ENCODE measurements at places on chromosomes 7 and 10.

DNA sequence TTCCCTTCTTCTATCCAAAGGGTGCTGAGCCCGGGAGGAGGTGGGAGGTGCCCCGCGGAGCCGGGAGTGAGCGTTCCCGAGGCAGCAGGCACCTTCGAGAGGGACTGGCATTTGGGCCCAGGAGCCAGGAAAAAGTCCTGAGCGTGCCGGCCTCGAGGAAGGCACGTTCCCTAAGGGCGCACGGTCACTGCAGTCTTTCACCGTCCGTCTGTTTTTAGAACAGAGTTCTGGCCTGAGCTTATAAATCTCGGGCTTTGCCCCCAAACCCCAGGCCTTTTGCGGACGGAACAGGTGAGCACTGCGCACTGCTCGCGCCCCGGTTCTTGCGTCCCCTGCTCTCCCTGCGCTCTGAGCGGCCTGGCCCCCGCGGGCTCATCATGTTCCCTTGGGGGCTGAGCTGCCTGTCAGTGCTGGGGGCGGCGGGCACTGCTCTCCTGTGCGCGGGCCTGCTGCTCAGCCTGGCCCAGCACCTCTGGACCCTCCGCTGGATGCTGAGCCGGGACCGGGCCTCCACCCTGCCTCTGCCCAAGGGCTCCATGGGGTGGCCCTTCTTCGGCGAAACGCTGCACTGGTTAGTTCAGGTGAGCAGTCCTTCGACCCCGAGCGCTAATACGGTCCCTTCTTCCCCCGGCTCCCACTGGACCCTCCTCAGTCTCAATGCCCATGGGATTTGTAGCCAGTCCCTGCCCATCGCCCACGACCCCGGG is 442 bp downstream of the CYP26C1 start:
- no peak for DNase-seq

DNA sequence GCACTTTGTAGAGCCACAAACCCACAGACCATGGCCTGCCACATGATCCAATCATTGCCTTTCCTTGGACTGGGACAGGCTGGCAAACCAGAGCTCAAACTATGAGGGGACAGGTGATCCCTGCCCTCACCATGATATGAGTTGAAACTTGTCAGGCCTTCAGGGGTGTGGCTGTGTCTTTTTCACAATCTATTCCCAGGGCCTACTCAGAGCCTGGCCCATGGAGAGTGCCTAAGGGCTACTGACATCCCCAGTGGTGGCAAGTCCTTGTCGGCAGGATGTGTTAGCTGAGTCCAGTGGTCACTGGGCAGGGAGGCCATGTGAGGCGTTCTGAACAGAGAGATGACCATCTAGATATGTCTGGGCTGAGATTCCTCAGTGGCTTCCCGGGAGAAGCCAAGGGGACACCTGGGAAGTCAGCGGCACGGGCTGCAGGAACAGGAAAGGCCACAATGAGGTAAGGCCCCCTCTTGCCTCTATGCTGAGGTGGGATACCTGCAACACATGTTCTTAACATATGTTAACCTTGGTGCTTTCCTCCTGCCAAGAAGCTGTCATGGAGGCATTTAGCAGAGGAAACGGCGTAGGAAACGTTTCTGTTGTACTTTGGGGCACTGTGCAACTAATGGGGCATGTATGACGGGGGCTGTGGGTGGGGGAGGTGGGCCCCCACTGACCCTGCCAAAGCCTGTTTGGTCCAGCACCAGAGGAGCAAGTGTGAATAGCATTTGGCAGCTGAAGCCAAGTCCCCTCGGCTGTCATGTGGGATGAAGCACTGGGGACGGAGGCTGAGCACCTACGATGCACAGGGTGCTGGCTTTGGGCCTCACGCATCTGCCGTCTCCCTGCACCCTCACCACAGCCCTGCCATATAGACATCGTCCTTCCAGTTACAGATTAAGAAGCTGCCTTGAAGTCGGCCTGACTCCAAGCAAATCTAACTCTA is 384.0 kb downstream of the RPS24 start:
- no peak for DNase-seq

DNA sequence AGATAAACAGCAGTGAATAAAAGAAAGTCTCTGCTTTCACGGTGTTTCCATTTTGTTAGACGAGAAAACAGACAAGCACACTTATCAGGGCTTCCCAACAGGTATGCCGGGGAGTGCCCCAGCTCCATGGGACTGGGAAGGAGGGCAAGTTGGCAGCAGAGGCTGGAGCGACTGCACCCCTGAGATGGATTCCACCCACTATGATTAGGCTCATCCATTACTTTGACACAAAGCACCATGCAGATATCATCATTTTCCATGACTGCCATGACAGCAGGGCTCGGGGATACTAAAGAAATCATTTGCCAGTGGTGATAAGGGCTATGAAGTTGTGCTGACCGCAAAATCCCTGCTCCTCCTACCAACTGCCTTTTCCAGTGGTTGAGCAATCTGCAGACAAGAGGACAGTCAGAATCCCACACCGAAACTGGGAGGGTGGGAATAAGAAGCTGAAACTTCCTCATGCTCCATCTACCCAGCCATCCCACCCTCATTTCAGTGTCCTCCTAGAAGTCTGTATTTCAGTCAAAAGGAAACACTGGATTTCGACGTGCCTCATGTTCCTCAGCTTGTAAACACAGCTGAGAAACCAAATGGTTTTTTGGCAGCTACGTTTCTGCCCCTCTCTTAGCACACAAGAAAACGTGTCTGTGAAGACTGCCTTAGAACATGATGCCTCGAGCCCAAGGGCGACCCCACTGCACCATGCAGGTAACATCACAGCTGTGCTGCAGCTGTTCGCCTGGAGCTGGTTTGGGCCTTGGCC is 15.5 kb downstream of the CREB3L2 start:
- DNase-seq, result no peak

DNA sequence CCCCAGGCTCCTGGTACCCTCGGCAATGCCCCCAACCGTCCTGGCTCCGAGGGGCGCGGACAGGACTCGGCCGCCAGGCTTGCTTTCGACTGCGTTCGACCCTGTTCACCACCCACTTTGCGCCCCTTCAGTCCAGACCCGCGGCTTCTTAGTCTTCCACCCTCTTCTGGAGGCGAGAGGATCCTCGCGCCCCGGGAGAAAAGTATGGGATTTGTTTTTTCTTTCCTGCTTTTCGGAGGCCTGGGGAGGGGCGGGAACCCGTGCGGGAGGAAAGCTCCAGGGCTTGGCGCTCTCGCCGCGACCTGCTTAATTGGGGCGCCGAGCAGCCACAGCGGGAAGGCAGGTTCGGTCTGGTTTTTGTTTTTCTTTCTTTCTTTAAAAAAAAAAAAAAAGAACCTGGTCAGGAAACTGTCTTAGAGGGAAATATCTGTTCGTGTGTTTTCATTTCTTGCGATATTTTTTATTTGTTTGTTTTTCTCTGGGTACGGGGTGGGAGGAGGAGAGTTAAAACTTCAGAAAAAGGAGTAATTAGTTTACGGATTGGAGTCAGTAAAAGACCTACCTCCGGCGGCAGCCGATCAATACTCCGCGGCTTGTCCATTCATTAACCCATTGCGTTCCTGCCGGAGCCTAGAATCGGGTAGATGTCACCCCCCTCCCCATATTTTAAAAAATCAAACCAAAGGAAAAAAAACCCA is 1.6 kb downstream of the EMX2 start:
- DNase-seq, result no peak

- no peak for DNase-seq
These were observed 8.9 kb downstream of the ANXA11 start for GRCh38 chr10:80196270-80196949.

- no peak for DNase-seq
These were observed 122.9 kb downstream of the SH3PXD2A start for GRCh38 chr10:103732339-103733044.

- DNase-seq, result no peak
These were observed 52.2 kb downstream of the CALML3 start for GRCh38 chr10:5576780-5577624.

- no peak for DNase-seq
These were observed 26.1 kb upstream of the TRUB1 start for GRCh38 chr10:114911801-114912469.

DNA sequence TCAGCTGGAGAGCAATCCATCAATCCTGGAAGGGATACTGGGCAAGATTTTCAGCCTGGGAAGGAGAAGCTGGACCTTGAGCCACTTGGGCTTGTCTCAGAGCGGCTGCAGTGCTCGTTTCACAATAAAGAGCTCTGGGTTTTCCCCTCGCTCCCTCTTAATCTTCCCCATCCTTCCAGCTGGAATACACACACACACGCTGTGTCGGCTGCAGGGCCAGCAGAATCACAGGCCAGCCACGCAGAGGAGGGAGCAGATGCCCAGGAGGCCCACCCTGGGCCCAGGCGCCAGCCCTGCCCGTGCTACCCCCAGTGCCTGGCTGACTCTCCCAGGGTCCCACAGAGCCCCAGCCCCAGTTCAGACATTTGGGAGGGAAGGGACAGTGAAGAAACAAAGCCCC is 255.1 kb downstream of the TNS3 start:
- DNase-seq, result no peak

- DNase-seq, result no peak
These were observed 55.5 kb upstream of the SYPL1 start for GRCh38 chr7:106167439-106168136.

GRCh38 chr7:155483868-155484325 is 26.0 kb downstream of the EN2 start:
- no peak for DNase-seq

GRCh38 chr10:69867699-69868558 is 66.2 kb downstream of the COL13A1 start:
- DNase-seq, result no peak

- no peak for DNase-seq
These were observed 2.1 kb downstream of the SYNPO2L start for GRCh38 chr10:73653701-73654100.

DNA sequence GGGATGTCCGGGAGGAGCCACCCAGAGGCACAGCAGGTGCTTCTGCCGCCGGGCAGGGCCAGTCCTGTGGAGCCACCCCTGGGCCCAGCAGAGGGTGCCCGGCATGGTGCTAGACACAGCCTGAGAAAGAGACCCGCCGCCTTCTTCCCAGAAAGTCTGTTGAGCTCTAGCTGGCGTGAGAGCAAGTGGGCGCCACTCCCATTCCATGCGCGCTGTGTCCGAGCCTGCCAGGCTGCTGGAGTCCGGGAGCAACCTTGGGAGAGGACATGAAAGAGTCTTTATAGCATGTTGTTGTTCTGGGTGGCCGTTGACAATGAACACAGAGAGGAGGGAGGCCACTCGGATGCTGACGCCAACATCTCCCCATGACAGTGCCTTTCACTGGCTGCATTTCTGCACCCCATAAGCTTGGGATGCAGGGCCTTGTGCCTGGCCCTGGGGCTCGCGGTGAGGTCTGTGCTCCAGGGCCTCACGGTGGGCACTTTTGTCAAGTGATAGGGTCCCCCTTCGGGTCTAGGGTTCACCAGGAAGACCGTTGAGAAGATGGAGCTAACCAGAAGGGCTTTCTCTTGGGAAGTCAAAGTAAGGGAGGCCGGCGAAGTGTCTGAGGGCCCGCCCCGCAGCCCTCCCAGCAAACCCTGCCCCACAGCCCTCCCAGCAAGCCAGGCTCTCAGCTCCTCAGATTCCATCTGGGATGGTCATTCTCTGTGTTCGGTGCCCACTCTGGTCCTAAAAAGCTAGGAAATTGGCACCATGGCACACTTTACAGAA is 47.3 kb downstream of the NKX6-2 start:
- DNase-seq, result no peak

DNA sequence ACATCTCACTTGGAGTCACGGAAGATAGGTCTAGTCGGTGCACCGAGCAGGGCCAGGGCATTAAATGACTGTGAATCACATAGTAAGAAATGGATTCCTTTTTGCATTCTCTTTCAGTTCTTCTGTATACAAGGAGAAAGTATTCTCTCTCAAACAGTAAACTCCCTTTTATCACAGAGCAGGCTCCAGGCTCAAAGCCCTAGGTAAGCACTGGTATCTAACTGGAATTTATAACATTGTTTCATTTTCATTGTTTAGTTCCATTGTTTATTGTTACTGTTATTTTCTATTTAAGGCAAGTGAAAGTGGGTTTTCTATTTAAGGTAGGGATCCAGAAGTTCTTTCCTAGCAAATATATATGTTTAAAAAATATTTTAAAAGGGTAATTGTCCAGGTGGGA is 44.1 kb upstream of the CDK1 start:
- DNase-seq, result no peak

GRCh38 chr10:91006001-91006751 is 85.3 kb upstream of the ANKRD1 start:
- DNase-seq, result no peak

DNA sequence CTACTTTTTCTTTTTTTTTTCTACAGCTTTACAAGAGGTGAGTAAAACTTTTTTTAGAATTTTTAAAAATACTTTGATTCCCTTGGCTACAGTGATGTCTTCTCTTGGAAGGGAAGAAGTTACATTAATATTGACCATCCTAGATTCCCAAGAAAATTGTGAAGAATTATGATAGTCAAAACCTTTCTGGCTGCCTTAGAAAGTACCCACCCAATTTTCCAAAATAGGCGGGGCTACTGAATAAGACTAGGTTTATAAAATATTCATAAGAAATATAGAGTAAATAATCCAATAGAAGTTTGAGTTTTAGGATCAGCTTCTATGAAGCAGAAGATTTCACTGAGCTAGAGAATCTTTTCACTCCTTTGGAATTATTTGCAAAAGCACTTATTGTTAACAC is 3.0 kb downstream of the COL1A2 start:
- no peak for DNase-seq

DNA sequence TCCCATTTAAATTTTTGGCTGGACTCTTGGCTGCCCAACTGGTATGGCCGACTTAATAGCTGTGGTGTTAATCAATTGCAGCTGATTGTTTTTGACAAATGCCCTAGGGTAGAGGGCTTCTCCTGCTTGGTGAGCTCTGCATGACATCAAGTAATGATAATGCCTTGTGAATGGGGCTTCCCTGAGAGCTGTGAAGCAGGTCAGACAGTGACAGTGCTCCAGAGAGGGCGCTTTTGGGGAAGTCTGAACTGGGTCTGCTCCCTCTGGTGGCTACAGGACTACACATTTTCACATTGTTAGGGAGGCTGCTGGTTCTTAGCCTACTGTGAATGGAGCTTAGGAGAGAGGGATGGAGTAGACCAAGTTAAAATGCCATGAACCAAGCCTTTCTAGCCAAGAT is 98.8 kb downstream of the SDK1 start:
- DNase-seq, result no peak

GRCh38 chr7:105811189-105811847 is 65.1 kb downstream of the ATXN7L1 start:
- no peak for DNase-seq

DNA sequence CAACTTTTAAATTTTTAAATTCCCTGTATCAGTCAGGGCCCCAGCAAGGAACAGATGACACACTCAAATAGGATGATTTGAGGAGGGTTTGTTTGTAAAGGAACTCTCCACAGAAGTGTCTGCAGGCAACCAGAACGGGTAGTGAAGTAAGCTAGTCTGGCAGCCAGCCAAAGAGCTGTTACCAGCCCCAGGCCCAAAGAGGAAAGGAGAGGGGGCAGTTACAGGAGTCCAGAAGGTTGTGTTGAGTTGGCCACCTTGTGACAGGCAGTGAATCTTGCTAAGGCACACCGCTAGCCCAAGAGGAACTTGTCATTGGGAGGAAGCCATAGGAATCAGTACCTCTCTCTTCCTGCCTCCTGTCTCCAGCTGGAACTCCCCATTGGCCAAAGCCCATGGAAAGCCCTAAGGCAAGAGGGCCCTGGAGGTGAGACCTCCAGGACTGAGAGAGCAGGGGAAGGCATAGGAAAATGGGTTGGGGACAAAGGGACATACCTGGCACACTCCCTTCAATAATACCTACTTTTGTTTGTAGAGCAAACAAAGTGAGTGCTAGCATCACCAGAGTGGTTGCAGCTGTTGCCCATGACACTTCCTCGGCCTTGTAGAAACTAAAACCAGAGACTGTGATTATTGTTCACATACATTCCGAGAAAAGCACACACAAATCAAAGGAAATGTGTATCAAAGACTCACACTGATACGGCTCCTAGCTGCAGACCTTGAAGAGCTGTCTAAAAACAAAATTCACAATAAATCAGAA is 25.4 kb upstream of the GATAD1 start:
- DNase-seq, result no peak

GRCh38 chr7:43479042-43479441 is 103.9 kb upstream of the STK17A start:
- no peak for DNase-seq

Measured in D721Med (cell line).